IMR-90 (cell line): ENCODE measurements at places on chromosomes 5 and 9. TPM values are rescaled to one million over a fixed set of nuclear protein-coding genes. Genes with fewer than 3 reads are reported as not detected.

GRCh38 chr5:179295778-179296149, 49.5 kb downstream of the ADAMTS2 start:
- DNase-seq, result no peak
- H3K4me1 ChIP-seq, result peaks cover 12% of the 10 kb centered on the region
- no peak overlapping the region for H3K27ac ChIP-seq
- H3K27me3 ChIP-seq, result no peaks in the 10 kb centered on the region
- no peak overlapping the region for H3K4me3 ChIP-seq
- peaks cover 1% of the 10 kb centered on the region; the same call in 1 of the 2 replicates for H3K36me3 ChIP-seq

CTSV gene
- 0.54 and 0.56 TPM in 2 replicates for total RNA-seq

GRCh38 chr9:95167998-95168397, 149.5 kb downstream of the FANCC start:
- DNase-seq, result peak; percentile 97
- H3K27ac ChIP-seq, result peak overlapping the region; percentile 15; the same call in 1 of the 2 replicates
- H3K4me1 ChIP-seq, result peaks cover 5% of the 10 kb centered on the region
- H3K36me3 ChIP-seq, result no peaks in the 10 kb centered on the region
- no peak overlapping the region for H3K4me3 ChIP-seq
- H3K27me3 ChIP-seq, result no peaks in the 10 kb centered on the region

DNA sequence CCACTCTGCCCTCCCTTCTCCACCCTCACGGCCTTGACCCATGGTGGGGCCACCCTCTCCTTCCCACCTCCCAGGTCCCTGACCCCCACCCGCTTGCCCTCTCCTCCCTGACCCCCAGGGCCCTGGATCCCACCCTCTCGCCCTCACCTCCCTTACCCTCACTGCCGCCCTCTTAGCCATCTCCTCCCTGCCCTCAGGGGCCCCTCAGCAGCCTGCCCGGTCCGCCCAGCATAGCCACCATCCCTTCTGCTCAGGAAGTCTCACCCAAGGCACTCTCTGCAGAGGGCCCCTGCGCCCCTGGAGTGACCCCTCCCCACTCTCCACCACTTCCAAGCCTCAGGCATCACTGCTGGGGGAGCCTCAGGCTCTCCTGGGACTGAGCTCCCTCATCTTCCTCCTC, 66.3 kb downstream of the MRPL36 start:
- no peaks in the 10 kb centered on the region for H3K4me1 ChIP-seq
- H3K36me3 ChIP-seq, result no peaks in the 10 kb centered on the region
- no peak overlapping the region for H3K4me3 ChIP-seq

DNA sequence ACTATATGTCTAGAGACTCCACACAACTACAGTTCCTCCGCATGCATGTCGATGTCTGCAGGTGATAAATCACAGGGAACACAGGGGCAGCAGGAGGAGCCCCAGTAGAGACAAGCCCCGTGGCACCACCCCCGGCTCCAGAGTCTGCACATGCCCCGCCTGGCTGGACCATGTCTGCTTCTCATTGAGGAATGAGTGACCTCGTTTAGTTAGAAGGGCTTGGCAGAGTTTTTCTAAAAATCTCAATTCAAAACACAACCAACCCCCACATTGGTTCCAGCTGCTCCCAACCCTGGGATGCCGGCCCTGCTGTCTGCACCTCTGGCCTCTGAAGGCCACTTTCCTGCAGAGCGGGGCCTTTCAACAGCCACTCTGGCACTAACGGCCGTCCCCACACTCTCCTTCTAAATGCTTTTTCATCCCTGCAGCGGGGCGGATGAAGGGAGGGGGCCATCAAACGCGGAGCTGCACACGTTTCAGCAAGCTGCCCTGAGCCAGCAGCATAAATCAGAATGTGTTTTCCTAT, 106.3 kb downstream of the ROR2 start:
- peak overlapping the region; percentile 18; the same call in 1 of the 2 replicates for H3K27ac ChIP-seq
- H3K4me3 ChIP-seq, result no peak overlapping the region
- no peaks in the 10 kb centered on the region; the same call in 1 of the 2 replicates for H3K27me3 ChIP-seq
- DNase-seq, result no peak
- peaks cover 19% of the 10 kb centered on the region; the same call in 1 of the 2 replicates for H3K4me1 ChIP-seq

DNA sequence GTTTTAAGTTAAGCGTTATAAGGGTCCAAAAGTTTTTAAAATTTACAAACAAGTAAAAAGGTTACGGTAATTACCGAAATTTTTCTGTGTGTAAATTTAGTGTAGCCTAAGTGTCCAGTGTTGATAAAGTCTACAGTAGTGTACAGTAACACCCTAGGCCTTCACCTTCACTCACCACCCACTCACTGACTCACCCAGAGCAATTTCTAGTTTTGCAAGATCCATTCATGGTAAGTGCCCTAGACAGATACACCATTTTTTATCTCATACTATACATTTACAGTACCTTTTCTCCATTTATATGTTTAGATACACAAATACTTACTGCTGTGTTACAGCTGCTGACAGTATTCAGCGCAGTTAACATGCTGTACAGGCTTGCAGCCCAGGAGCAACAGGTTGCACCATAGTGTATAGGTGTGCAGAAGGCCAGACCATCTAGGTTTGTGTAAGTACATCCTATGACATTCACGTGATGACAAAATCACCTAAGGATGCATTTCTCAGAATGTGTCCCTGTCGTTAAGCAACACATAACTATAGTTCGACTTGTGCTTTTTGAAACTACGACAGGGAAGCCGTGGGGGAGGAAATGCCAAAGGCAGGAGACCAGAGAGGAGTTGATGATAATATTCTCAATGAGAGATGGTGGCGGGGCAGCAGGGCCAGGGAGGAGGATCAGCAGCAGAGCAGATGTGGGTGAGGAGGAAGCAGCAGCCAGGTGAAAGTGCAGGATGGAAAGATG, 48.6 kb downstream of the PSMB7 start:
- peaks cover 16% of the 10 kb centered on the region for H3K4me1 ChIP-seq
- DNase-seq, result peak; percentile 82
- no peak overlapping the region for H3K27ac ChIP-seq
- peaks cover 7% of the 10 kb centered on the region for H3K36me3 ChIP-seq

DNA sequence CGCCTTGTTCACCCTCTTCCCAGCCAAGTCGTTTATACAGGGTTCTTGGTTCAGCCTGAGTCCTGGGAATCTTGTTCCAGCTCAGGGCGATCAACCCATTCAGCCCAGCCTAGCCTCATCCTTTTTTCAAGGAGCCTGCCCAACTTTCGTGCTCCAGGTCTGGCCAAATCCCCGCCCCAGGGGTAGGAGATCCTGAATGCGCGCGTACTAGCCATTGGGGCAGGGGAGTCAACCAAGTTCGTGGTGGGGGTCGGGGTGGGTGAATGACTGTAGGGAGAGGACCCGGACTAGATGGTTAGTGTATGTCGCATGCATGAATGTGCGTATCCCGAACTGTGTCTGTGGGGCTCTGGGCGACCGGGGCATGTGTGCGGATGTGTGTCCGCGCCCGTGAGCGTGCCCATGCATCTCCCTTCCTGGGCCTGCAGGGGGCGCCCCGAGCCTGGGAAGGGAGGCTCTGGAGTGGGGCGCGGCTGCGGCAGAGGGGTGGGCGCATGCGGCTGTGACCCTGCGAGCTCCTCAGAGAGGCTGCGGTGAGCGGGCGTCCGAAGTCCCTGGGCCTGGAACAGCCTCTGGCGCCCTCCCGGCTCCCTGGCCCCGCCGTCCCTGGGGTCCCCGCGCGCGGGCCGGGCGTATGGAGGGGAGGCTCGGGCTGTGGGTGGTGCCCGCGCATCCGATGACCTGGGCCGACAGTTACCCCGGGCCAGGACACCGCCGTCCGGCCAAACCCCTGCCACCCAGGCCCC, 8.7 kb downstream of the CCL21 start:
- no peak overlapping the region for H3K27ac ChIP-seq
- peaks cover 7% of the 10 kb centered on the region for H3K27me3 ChIP-seq
- peak overlapping the region; percentile 42 for H3K4me3 ChIP-seq
- DNase-seq, result peak; percentile 29
- no peaks in the 10 kb centered on the region for H3K4me1 ChIP-seq

EQTN gene
- total RNA-seq, result not detected in 2 replicates

DNA sequence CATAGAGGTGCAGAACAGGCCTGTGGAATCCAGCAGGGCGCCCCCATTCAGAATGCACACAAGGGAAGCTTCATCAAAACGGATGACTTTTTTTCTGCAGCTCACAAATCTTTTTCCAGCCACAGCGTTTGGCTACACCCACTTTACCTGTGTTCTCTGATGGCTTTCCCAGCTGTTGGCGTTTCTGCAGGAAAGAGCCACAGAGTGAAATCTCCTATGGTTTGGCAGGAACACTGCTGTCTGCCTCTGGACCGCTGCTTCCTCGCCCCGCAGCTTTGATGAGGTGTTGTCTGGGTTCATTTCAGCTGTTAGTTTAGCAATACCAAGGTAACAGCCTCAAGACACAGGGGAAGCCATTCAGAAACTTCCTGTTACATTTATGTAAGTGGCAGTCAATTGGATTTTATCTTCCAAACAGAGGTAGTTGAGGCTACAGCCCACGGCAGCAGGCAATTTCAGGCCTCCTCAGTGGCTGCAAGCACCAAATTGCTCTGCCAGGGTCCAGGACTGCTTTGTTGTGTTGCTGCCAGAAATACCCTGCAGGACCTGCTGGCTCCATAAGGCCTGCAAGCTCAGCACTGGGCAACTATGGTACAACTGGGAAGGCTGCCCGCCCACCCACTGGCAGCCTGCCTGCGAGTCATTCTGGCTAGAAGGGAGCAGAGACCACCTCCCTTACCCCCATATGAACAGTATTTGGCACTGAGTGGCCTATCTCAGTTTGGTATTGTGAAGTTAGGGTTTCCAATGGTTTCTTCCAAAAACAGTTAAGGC, 96.7 kb downstream of the MVB12B start:
- no peak for DNase-seq
- no peaks in the 10 kb centered on the region for H3K4me1 ChIP-seq
- peaks cover 3% of the 10 kb centered on the region; the same call in 1 of the 2 replicates for H3K36me3 ChIP-seq
- H3K27me3 ChIP-seq, result no peaks in the 10 kb centered on the region
- no peak overlapping the region for H3K4me3 ChIP-seq

- no peak for DNase-seq
- H3K4me1 ChIP-seq, result no peaks in the 10 kb centered on the region
- no peaks in the 10 kb centered on the region for H3K36me3 ChIP-seq
- H3K4me3 ChIP-seq, result no peak overlapping the region
Measured at GRCh38 chr5:7396713-7397454, 946 bp downstream of the ADCY2 start.

- H3K4me1 ChIP-seq, result no peaks in the 10 kb centered on the region
- no peak overlapping the region for H3K4me3 ChIP-seq
- no peaks in the 10 kb centered on the region for H3K36me3 ChIP-seq
- DNase-seq, result no peak
- no peaks in the 10 kb centered on the region for H3K27me3 ChIP-seq
Measured at GRCh38 chr5:5158472-5158895, 18.4 kb downstream of the ADAMTS16 start.

DNA sequence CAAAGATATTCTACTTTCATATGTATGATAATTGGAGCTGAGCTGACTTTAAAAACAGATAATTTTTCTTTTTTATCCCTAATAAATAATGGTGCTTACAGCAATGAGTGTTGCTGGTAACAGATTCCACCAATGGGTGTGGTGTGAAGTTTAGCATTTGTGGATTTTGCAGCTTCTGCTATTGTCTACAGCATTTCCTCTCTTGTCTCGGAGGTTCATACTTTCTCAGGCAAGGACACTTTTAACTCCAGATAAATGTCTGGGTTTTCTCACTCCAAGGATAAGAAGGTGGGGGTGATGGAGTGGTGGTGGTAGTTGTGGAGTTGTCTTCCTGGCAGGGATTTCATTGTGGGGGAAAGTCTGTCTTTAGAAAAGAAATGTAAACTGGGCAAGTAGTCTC, 120.0 kb upstream of the CDKN2B start:
- peaks cover 2% of the 10 kb centered on the region; the same call in 1 of the 2 replicates for H3K4me1 ChIP-seq
- H3K4me3 ChIP-seq, result no peak overlapping the region
- DNase-seq, result no peak

DNA sequence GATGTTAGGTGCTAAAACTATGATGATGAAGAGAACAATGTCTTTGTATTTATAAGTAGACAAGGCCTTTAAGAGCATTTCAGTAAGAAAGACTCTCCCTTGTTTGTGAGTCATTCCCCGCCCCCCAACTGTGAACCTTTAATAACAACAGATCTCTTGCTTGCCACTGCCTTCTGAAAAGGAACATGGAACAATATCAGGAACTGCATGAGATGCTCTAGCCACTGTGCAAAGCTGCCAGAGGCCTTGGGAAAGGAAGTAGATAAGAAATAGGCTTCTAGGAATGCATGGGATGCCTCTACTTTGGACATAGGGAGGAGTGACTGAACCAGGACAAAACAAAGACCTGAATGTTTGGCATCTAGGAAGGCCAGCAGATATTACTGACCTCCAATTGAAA, 296.1 kb upstream of the MPDZ start:
- no peak for DNase-seq
- no peak overlapping the region for H3K27ac ChIP-seq
- no peaks in the 10 kb centered on the region for H3K27me3 ChIP-seq

DNA sequence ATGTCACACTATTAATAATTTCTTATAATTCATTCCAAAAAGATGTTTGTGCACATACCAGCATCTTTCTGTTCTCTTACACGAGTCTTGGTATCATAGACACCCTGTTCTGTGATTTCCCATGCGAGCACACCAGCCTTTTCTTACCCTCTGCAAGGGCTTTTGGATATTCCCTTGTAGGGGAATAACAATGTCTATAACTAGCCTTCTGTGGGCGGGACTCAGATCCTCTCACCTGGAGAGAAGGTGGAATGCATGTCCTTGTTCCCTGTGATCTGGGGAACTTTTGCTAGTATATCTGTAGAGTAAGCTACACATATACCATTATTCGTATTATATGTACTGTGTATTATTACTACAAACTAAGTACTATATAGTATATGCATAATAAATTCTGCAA, 44.8 kb downstream of the EHMT1 start:
- peaks cover 4% of the 10 kb centered on the region for H3K4me1 ChIP-seq
- DNase-seq, result no peak
- H3K27ac ChIP-seq, result no peak overlapping the region
- no peaks in the 10 kb centered on the region for H3K27me3 ChIP-seq
- peaks cover 1% of the 10 kb centered on the region; the same call in 1 of the 2 replicates for H3K36me3 ChIP-seq

DNA sequence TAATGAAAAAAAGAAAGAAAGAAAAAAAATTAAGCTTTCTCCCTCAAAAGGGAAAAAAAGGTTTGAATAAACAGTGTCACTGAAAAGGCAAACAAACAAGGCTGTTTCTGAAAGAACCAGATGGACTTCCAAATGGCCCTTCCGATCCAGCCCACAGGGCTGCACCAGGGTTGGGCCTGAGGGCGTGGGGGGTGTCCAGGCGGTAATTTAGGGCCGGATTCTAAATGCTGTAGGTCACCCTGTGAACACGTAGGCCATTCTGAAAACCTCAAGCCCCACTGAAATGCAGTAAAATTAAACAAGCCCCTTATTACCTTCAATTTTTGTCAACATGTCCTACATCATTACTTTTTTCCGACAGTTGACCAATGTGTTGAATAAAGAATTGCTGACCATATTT, 132.1 kb downstream of the HSD17B3 start:
- H3K27ac ChIP-seq, result no peak overlapping the region
- no peak overlapping the region for H3K4me3 ChIP-seq
- no peak for DNase-seq
- H3K27me3 ChIP-seq, result peaks cover 8% of the 10 kb centered on the region; the same call in 1 of the 2 replicates
- H3K4me1 ChIP-seq, result no peaks in the 10 kb centered on the region; the same call in 1 of the 2 replicates

DNA sequence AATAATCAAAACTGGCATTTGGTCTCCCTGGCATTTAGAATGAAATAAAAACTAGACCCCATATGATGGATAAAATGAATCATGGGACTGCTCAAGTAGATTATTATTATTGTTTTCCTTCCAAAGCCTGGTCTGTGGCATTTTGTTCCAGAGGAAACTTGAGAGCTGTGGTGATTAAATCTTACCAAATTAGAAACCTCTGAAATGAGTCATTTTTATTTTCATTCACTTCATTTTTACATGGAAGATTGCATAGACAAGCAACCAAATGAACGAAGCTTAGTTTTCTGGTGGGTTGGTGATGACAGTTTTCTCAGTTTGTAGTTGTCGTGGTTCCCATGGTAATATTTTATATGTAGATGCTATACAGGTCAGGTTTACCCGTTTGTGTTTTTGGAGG, 23.4 kb downstream of the PAM start:
- no peaks in the 10 kb centered on the region for H3K27me3 ChIP-seq
- H3K27ac ChIP-seq, result no peak overlapping the region
- H3K4me1 ChIP-seq, result no peaks in the 10 kb centered on the region; the same call in 1 of the 2 replicates
- no peaks in the 10 kb centered on the region for H3K36me3 ChIP-seq
- peak; percentile 74 for DNase-seq
